ENCODE measurements at places on chromosomes 6 and 20.

DNA sequence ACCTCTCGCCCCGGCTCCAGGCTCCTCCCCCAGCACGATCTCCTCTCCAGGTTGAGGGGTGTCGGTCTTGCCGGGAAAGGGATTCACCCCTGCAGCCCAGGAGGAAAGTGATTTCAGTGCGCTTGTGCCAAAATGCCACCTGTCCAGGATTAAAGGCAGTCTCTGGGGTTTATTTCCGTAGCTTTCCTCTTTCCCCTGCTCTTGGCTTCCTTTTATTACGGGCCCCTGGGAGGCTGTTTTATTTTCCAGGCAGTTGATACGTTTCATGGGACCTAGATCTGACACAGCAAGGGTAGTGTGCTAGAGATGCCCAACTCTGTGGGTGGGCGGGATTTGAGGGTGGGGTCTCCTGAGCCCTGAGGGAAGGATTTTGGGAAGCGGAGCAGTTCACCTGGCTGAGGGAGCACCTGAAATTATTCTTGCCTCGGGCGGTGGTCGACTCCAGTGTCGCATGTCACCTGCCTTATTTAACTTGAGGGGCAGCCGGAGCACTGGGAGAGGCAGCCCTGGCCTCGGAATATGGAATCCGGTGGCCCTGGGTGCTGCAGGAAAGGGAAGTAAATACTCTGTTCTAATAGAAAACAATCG is 9.5 kb upstream of the NKX2-2 start:
- no peak for DNase-seq

GRCh38 chr6:157560691-157561413 is 179.9 kb downstream of the ZDHHC14 start:
- DNase-seq, result no peak

DNA sequence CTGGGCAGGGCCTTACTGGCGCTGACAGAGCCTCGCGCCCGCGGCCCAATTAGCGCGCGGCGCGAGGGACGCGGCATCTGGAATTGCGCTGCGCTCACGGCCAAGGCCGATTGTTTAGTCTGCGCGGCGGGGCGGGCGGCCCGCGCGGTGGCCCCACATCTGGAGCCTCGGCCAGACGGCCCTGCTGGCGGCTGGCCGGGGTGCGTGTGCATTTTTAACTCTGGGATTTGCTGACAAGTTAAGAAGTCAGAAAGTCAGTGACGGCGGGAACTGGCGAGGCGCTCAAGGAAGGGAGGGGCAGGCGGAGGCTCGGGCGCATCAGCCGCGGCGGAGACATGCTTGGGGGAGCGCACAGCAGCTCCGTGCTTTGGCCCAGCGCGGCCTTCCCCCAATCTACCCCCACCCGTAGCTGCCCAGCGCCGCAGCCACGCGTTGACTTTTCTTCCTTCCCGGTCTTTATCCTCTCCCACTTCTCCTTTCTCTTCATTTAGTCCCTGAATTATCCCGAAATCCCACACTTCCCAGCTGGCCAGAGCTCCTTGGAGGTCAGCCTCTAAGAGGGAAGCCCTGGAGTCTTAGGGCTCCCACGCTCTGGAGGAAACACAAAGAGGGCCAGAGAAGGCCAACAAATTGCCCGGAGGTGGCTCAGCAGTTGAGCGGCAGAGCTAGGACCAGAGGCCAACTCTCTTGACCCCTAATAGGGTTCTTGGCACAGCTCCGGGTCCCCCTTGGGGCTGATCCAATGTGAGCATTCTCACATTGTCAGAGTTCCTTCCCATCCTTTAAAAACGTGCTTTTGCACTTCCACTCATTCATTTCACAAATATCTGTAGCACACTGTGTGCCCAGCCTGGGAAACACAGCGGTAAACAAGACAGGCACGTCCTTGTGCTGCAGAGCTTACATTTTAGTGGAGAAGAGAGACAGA is 40.8 kb upstream of the FOXP4 start:
- peak; percentile 30 for DNase-seq

GRCh38 chr20:58981628-58982364 is 740 bp downstream of the NELFCD start:
- DNase-seq, result no peak

GRCh38 chr20:10572853-10573252 is 100.9 kb downstream of the JAG1 start:
- DNase-seq, result no peak
